ENCODE measurements at places on chromosomes 3 and 15.

DNA sequence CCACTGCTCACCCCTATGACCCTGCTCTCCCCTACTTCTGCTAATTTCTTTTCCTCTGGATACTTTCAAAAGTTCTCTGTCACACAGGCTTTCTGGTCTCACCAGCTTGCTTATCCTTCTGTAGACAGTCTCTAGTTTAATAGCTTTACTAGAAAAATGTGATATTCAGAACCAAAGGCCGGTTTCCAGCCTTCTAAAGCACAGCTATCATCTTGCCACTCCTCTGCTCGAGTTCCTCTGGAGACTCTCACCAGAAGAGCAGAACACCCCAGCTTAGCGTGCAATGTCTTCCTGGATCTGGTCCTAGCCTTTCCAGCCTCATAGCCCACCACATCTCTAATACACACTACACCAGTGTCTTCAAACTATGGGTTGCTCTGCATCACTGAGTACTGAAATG is 1.8 kb upstream of the VPS8 start:
- no peak for DNase-seq

DNA sequence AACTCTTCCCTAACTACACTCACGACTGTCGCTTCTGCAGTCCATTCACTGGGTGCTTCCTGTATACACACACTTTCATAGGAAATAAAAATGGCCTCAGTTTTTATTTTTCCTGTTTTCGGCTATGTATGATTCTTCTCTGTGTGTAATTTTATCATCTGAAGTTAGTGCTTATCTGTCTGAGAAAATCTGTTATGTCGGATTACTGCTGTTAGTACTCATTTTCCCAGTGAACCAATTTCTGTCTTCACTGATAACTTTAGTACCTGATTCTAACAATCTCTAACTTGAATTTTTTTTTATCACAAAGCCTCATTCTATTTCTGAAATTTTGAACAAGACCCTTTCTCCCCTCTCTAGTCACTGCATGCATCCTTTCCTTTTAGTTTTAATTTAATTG is 20.9 kb downstream of the RAB5A start:
- DNase-seq = no peak

DNA sequence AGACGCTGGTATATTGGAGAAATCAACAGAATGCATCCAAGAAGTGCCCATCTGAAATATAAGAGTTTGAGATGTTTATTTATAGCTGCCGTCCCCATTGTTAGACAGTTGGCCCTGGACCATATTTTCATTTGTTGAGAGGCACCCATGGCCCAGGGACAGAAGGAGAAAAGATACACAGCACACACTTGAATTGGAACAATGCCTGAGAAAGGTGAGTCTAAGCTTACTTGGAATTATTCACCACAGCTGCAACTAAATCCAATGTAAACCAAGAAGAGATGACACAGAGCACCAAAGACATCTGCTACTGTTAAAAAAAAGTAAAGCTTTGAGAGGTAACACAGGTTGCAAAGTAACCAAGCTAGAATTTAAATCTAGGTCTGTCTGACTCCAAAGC is 525.5 kb upstream of the NAALADL2 start:
- DNase-seq = no peak

DNA sequence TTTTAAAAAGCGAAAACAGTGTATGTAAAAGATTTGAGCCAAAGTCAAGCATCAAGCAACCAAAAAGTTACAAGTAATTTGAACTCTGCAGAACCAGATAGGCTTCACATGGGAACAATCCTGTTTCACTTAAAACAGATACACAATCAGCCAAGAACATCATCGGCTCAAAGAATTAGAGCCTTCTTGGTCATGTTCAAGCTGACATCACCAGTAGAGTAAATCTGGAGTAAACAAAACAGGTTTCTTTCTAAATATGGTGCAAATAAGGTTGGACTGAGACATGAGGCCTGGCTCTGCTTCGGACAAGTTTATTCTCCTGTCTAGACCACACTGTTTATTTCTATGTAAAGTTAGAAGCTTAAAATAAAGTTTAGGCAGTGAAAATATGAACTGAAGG is 116.0 kb downstream of the GMNC start:
- no peak for DNase-seq

GRCh38 chr3:39541917-39542329 is 74.4 kb downstream of the MOBP start:
- DNase-seq = no peak

DNA sequence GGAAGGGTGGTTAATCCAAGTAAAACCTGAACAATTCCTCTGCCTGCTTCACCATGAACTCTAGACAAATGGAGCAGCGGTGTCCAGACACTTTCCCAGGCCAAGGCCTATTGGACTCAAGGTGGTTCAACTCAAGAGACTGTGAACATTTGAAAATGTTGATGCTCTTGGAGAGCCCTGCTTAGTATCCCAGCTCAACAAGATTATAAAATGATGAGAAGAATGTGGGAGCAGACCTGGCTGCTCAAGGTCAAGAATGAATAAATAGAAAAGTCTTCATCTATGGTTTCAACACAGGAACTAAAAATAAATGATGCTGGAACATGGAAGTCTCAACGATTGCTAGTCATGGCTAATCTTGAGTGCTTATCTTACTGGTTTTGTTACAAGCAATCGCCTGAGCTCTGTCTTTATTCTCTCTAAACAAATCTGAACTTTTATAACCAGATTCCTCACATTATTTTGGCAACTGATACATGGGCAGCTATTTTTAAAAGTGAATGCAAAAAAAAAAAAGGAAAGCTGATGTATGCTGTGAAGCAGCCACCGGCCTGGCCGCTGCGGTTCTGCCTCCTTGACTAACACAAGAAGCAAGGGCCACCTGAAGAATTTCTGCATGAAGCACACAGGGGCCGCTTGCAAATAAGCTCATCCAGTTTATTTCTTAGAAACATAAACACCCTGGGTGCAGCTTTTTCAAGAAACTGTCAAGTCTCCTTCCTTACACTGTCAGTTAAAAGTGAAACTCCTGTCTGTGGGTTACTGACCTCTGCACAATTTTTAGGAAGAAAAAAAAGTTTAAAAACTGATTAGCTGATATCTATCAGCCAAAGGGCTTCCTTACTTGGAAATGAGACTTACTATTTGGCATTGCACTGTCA is 120.1 kb upstream of the ARHGEF3 start:
- no peak for DNase-seq

DNA sequence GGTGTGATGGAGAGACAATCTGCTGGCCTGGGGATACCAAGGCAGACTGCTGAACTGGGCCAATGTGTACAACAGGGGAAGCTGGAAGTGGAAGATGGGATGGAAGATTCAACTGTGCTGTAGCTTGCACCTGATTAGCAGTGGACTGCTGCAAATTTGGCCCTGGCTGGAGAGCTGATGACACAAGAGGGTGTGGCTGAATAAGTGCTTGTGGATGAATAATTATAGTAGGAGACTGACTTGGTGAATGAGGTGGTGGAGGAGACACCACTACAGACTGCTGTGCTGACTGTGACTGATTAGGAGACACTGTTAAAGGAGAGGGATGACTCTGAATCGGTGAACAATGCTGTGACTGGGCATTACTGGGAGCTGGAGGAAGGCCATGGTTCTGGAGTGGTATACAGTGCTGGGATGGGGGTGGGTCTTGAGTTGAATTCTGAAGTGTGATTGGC is 52.5 kb downstream of the PHC3 start:
- no peak for DNase-seq

DNA sequence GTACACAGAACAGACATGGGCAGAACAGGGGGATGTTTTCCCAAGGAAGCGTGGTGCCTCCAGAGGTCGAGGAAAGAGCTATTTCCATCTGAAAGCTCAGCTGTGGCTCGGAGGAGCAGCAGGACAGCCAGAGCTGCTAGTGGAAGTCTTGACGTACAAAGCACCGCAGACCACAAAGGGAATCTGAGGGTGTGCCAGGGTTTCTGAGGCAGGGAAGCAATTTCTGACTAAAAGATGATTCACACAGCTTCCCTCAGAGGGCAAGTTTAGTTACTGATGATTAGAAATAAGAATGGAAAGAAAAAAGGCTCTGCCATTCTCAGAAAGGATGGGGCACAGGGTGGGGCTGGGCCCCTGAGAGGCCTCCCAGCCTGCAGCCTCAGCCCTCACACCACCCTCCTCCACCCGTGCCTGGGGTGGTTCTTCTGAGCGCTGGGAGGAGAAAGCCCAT is 45.8 kb upstream of the SEC13 start:
- peak; percentile 77 for DNase-seq

GRCh38 chr3:197256836-197257444 is 41.5 kb downstream of the DLG1 start:
- peak; percentile 29 for DNase-seq

DNA sequence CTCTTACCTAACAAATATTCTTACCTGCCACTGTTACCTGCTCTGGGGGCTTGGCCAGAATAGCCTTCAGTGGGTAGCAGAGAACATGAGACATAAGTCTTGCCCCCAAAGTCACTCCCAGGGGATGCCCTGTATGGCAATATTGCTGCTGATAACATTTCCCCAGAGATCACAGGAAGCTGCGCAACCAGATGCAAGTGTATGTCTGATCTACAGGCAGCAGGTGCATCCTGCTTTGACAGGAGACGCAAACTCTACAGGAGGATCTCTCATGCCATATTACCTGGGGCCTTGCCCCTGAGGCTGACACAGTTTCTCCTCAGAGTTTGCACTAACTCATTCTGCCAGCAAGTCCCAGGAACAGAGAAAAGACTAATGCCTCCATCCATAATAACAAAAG is 174.4 kb upstream of the LPP start:
- no peak for DNase-seq

All from activated CD4-positive, alpha-beta T cell treated with anti-CD3 and anti-CD28 coated beads, Interleukin-2, amount 50 U/mL, for 48 hours (primary cell).